ENCODE measurements at places on chromosomes 6 and 20.

- no peak for DNase-seq
Observed at GRCh38 chr6:25035512-25036435, 100.0 kb upstream of the RIPOR2 start.

DNA sequence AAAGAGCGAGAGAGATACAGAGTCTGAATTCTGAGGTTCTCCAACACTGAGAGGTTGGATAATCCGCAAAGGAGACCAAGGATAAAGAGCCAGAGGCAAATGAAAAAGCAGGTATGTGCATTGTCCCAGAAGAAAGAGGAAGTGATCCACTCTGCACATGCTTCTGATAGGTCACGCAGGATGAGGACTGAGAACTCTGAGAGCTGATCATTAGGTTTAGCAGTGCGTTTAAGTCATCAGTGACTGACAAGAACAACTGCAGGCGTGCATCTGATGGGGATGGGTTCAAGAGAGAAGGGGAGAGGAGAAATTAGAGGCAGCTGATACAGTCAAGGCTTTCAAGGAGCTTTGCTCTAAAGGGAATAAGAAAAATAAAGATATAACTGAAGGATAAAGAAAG lies 301.2 kb upstream of the SGK1 start:
- no peak for DNase-seq

DNA sequence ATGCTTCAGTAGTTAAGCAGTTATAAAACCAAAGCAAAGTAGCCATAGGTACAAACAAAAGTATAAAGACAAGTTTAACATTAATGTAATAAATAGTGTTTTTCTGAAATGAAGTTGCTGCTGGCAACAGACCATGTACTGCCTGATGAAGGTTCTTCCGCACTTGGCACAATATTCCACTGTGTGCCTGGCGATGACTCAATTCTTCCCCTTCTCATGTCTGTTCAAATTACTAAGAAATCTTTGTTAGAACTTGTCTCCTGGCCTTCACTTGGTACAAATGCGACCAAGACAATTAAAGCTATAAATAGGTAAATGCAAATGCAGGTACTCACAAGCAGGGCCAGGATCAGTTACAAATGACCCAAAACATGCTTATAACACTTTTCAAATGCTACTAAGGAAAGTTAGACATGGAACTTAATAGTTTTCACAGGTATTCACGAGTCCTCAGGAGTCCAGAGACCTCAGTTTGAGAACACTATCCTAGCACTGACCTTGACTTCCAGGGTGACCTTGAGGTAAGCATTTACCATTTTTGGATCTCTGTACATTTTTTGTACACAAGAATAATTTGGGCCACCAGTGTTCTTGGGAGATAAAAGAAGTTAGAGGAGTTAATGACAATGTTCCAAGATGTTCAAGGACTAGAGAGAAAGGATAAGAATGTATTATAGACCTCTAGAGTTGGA lies 8.1 kb upstream of the DDR1 start:
- no peak for DNase-seq

DNA sequence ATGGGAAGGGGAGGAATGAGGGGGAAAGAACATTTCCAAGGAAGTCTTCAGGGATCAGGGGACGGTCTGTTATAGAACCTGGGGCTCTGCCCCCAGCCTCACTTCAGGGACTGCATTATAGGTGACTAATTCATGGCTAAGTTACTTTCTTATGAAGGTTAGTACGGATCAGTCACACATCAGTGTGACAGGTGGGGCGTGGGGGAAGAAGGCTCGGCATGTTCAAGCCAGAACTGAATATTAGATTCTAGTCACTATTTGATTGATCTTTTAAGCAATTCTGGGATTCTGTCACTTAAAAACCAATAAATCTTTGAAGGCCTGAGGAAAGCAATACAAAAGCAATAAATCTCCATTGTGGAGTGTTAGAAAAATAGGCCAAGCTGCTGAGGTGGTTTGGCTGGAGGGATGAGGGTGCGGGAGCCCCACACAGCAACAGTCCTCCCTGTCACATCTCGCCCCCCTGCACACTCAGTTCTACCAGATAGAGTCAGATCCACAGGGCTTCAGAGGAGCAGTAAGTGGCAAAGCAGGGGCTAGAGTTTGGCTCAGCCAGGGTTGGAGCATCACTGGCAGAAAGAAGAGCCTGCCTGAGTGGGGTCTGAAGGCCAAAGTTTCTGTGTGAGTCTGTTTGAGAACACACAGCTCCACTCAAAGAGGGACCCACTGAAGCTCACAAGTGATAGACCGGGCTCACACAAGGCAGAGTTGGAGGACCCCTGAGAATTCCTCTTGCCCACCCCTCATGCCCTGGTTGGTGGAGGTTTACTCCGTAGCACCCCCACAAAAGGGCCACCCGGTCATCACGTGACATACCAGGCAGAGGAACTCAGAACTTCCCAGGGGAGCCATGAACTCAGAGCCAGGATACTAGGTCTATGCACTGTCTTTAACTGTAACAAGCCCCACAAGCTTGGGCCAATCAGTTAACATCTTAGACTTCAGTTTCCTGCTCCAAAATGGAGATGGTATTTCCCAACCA lies 728.3 kb upstream of the CHD6 start:
- DNase-seq: no peak

- peak; percentile 38 for DNase-seq
Observed at GRCh38 chr20:58192567-58192966, 35.9 kb downstream of the ANKRD60 start.

DNA sequence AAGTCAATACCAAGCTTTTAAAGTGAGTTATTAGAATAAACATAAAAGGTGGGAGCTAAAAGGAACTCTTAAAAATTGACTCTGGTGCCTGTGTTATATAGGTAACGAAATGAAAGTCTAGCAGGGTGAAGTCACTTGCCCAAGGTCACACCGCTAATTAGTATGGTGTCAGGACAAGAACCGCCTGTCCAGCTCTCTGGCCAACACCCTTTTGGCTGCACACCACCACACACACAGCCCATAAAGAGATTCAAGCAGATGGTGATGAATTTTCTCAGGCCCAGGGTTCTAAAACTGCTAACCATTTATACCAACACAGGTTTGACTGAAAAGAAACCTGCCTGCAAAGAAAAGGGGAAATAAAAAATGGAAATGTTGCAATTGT lies 20.2 kb downstream of the GFOD1 start:
- DNase-seq: no peak

DNA sequence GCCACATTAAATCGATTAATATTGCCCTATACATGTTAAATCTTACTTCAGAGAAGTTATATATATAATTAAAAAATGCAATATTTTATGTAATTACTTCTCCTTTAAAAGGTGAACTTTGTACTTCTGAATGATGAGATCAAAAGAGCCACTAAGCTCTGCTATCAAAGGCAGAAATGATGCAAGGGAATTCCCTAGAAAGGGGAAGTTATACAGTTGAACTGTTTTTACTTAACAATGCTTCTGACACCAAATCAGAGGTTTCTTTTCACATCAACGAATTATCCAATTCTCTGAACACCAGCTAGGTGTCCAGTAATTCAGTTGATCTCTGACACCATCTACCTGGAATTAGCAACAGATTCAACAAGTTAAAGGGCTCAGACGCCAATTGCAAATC lies 319.9 kb upstream of the TSHZ2 start:
- DNase-seq: no peak

DNA sequence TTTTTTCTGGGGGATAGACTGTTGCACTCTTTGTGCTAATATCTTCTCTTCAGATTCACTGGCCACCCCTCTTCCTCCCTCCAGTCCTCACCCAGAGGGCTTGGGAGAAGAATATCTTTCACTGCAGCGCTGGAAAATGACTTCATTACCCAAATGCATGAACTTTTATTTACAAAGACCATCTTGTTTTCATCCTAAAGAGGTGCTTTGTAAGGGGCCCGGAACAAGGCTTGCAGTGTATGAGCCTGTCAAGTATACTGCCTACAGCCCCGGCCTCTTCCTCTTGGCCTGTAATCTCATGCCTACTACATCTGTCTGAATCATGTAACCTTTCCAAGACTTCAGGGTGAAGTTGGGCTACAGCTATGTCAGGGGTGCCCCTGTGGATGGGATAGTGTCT lies 554 bp upstream of the LAMA4 start:
- no peak for DNase-seq

GRCh38 chr20:5195655-5196054 lies 68.8 kb downstream of the CDS2 start:
- no peak for DNase-seq

DNA sequence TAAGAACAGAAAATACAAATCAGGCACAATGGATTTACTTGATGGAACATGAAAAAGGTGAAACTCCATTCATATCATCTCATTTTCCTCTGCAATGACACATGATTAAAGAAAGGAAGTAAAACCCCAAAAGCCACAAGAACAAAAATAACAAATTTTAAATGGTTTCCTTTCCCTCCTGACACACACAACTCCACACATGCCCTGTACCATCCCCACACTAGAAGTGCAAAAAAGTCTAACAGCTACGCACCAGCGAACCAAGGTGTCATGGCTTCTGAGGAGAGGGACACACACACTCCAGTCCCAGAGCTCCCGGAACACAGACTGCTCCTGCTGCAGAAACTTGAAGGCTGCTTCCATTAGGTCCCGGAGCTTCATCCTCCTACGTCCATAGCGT lies 25.3 kb downstream of the MDN1 start:
- DNase-seq: peak; percentile 22

DNA sequence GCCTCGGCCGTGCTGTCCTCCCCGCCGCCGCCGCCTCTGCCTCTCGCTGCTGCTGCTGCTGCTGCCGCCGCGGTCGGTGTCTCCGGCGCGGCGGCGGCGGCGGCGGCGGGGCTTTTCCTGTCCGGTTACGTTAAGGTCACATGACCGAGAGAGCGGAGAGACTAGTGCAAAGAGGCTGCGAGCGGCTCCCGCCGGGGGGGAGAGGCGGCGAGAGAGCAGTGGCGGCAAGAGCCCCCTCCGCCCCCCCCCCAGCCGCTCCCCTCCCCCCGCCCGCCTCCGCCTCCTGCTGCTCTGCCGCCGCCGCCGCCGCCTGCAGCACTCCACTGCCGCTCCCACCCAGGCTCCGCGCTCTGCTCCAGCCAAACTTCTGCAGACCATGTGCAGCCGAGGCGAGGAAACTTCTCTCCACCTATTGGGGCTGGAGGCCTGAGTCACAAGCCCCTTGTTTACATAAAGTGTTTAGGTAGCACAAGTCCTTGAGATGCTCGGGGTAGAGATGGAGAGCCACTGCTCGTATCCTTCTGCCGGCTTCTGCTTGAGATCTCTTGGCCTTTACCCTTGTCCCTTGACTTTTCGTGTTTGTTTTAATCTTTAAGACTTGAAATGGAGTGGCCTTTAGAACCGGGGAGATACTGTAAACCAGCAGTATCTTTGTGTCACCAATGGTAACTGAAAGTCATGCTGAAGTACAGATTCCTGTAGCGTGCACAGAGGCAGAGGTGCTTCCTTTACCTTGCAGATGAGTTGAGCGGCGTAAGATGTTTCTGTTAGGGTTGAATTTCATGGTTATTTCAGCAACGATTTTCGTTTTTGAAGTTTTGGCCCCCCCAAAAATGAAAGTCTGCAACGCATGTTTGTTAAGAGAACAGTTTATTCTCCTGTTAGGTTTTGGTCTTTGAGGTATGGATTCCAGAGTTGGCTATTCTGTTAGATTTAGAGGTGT lies at the start of gene ZBTB2:
Gene ZBTB2 (minus strand): TSS at position 89 of the 943 bp plus-strand sequence. CDS start 17,922 bp downstream, outside the sequence.
- DNase-seq: peak; percentile 69

Measured in stimulated activated CD4-positive, alpha-beta T cell treated with anti-CD3 and anti-CD28 coated beads, Interleukin-1b, Interleukin-23, amount 100 ng/mL, for 48 hours (primary cell).